NCI-H2171 treated with DMSO at 0.1 percent for 48 hours (cell line): ENCODE measurements at places on chromosomes 3 and 15.
A peak's percentile ranks its signal among the peaks of the same experiment; 100 is the strongest.

DNA sequence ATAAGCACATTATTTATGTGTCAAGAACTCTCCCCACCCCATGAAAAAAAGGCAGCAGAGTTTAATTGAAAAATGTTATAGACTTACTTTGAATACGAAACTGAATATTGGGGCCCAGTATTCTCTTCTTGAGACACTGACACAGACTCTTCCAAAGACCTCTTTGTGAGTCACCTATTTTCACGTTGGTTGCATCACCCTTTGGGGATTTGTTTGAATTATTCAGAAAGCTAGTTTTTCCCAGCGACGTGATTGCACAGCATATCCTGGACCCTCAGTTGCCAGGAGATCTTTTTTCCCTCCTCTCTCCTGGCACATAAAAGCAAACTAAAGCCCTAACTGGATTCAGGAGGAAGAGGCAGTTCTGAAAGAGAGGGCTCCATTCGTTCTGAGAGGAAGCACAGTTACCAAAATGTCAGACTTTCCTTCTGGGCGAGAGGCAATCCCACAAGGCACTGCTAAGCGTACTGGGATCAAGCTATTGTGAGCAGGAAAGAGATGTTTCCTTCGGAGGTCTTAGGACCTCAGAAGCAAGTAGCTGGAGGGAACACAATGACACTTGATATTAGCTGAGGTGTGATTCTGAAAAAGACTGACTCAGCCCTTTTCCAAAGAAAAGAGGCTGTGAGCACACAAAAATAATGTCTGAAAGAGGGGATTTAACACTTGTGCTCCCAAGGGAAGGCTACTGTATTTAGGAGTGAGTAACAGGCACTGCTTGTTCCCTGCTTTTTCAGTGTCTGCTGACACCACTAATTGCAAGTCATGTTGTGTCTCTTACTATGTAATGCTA lies 65.8 kb upstream of the CADPS start:
- no peak for DNase-seq

GRCh38 chr15:66877477-66878271 lies 175.6 kb downstream of the SMAD6 start:
- no peak for DNase-seq

DNA sequence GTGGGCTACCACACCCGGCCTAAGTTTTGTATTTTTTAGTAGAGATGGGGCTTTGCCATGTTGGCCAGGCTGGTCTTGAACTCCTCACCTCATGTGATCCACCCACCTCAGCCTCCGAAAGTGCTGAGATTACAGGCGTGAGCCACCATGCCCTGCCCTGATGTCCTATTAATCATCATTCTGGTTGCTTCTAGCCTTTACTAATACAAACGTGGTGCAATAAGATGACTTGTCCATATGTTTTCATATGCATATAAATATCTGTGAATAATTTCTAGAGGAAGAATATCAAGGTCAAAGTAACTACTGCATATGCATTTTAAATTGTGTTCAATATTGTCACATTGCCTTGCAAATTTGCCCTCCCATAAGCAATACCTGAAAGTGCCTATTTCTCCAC lies 25.5 kb upstream of the PDHB start:
- DNase-seq: no peak

DNA sequence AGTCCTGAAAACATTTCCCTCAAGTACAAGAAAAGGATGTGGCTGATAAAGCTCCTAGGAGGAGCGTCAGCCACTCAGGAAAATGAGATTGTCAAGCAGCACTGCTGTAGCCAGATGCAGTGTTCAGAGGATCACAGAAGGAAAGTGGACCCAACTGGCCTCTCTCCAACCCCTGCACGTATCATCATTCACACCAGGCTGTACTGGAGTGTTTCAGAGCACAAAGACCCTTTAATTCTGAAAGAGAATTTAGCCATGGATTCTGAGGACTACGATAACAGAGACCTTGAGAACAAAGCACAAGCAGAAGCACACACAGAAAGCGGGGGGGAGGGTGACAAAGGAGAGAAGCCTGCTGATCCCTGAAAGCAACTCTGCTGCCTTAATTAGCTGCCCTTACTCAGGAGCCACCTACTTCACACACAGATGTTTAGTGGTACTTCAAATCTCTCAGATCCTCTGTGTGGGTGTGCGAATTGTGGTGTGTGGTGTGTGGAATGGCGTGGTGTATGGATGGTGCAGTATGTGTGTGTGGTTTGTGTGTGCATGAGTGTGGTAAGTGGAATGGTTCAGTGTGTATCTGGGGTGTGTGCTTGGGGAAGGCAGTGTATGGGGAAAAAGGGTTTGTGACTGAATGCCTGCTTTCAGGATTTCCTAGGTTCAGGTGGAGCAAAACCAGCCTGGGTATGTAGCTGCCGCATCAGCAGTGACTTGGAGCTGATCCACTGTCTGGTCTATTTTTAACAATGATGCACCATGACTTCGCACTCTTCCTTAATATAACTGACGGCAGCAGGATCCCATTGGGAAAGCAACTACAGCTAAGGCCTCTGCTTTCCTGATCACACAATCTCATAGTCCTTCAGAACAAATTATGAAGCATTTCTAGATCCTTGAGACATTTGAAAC lies 192.5 kb downstream of the RSL24D1 start:
- no peak for DNase-seq

DNA sequence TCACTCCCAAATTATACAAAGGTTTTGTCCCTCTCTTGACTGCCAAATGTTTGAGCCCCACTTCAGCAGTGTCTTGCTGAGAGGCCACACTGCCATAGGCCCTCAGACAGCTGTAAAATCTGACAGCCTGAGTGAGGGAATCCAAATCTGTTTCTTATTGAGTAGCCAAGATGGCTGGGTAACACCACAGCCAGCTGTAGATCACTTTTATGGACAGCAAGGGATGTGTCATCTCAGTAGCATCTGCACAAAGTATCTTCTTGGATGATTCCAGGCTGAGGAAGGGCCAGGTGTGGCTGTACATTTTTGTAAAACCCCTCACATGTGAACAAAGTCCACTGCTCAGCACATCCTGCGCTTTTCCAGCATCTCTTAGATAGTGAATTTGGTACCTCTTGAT lies 237.0 kb upstream of the LRTM1 start:
- DNase-seq: no peak

DNA sequence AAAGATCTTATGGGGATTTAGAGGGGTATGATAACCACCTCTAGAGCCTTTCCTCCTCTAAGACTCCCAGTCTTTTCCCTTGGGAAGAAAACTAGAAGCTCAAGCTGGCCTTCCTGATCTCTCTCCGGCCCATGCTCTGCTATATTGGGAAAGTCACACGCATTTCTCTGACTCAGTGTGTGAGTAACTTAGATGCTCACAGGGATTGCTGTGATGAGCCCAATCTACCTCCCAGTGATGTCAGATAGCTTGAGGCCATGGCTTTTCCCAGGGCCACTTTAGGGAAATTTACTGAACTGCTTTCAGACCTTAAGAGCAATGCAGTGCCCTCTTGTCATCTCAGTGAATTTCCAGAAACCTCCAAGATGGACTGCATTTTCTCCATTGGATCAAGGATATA lies 8.6 kb upstream of the ST8SIA2 start:
- no peak for DNase-seq

GRCh38 chr3:62169906-62170660 lies 203.3 kb downstream of the FEZF2 start:
- no peak for DNase-seq

DNA sequence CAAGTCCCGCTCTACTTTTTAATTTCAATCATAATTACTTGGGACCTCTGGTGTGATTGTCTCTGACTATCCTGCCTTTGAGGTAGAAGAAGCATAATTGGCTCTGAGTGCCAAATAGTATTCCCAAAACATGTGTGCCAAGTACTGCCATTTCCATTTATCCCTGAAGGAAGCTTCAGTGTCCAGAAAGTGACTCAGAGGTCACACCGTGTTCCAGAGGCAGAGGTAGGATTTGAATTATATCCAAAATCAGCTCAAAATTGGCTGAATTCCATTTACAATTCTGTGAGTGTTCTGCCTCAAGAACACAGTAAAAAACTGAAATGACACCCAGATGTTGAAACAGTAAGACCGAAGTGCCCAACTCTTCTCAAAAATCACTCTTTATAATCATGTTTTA lies 255.3 kb downstream of the RSL24D1 start:
- no peak for DNase-seq

DNA sequence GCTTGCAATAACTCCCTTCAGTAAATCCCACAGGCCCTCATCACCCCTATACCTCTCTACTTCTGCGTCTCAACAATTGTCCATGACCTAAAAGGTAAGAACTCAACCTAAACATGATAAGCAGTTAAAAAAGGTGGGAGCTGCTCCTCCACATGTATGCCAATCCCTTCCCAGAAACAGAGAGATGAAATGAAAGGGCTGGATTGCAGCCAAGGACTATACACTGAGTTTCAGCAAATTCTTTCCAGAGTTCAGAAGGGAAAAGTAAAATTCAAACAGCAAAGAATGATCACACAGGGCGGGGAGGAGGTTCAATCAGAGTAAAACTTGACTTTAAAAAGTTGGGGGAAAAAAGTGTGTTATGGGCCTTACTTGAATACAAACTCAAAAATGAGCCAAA lies 27.5 kb downstream of the PLOD2 start:
- DNase-seq: peak; percentile 50

DNA sequence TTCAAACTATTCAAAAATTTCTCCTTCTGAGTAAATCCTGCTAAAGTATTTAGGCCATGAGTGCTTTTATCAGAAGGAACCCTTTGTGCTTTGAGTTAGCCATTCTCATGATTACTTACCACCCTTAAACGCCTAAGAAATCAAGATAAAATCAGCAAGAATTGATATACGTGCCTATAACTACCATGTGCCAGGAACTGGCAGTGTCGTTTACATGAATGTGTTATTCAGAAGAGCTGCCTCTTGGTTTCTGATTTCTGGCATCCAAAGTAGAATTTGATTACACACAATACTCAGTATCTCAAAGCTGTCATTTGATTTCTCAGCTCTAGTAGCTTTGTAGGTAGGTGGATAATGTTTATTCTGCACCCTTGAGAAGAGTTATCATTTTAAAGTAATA lies 351.3 kb upstream of the CCDC54 start:
- DNase-seq: no peak

DNA sequence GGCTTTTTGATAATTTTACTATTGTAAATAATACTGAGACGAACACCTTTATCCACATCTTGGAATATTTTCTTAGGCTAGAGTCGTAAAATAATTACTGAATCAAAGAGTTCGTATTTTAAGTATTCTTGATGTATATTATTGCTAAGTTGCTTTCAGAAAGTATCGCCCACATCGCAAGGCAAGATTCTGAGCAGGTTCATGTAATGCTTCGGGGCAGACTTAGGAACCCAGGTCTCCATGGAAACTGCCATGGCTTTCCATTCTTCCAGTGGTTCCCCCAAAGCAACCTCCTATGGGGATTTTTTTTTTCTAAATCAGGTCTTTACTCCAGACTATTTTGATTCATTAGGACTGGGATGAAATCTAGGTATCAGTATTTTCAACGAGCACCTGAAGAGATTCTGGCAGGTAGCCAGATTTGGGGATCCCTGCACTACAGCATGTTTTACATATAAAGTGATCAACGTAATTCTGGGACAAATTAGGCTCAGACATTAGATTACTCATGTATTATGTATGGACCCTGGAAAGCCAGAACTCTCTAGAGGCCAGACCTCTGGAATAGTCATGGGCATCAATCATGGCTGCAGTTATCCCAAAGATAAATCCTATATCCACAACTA lies 86.5 kb downstream of the B3GNT5 start:
- no peak for DNase-seq

- no peak for DNase-seq
Measured at GRCh38 chr3:46829699-46830208, 33.5 kb downstream of the MYL3 start.

DNA sequence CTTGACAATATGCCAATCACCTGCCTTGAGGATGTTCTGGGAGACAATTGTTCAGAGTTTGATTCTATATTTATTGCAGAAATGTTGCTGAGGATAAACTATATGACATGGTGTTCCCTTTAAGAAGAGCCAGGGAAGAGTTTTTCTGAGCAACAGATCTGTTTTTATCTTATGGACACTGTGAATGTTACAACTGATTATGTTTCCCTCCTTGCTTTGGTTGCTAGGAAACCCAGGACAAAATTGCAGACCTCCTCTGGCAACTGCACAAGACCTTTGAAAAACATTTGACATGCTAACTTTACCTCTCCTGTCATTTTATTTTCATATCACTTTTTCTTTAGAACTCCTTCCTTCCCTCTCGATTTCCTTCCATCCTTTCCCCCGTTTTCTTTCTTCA lies 8.2 kb upstream of the TM6SF1 start:
- no peak for DNase-seq

GRCh38 chr3:42166662-42167300 lies 75.6 kb downstream of the TRAK1 start:
- DNase-seq: no peak

GRCh38 chr15:60932051-60932915 lies 296.8 kb downstream of the RORA start:
- no peak for DNase-seq

DNA sequence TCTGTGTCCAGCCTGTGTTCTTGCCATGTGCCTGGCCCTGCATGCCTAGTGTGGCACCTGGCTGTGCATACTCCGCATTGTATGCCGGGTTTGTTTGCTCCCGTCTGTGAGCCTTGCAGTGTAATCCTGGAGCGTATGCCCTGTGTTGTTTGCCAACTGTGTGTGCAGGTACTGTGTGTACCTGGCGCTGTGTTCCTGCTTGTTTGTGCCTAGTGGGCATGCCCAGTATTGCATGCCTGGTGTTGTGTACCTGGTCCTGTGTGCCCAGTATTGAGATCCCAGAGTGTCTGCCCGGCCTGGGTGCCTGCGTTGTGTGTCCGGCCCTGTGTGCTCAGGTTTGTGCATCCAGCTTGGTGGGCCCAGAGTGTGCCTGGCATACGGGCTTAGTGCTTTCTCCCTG lies 54.5 kb upstream of the CHRNA7 start:
- DNase-seq: no peak

DNA sequence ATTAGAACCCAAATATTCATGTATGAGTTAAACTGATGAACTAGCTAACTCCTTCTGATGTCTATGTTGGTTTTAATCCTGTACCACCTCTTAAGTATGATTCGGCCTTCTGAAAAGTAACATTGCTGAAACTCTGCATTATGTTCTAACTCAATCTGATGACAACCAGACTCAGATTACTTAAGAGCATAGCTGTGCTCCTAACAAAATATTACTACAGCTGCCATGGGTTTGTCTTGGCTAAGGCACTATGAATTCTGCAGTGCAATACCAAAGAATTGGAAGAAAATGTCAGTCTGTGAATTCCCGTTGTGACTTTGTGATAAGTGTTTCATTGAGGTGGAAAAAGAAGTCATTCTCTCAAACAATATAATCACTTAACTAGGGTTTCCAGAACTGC lies 224.4 kb downstream of the ZMAT3 start:
- no peak for DNase-seq

DNA sequence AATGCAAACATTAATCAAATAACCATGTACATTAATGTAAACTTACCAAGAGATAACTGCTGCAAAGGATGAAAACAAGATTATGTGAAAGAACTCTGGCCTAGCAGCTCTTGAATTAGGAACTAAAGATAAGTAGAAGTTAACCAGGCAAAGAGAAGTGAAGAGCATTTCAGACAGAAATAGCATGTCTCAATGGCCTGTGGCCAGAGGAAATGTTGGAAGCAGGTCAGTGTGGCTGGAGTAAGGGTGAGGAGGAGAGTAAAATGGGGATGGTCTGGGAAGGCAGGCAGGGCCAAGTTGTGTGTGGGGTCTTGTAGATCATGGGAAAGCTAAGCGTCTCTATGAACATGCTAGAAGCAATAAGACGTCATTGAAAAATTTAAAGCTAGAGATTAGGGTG lies 192.4 kb downstream of the CADPS start:
- no peak for DNase-seq

- DNase-seq: no peak
Measured at GRCh38 chr15:49605588-49605987, 15.0 kb downstream of the FAM227B start.

GRCh38 chr15:91694131-91694830 lies 159.2 kb upstream of the SLCO3A1 start:
- peak; percentile 19 for DNase-seq
